ENCODE measurements at places on chromosomes 11 and 22. TPM values are rescaled to one million over a fixed set of nuclear protein-coding genes. Genes with fewer than 3 reads are reported as not detected.

Gene OR4X2
- total RNA-seq = not detected

Gene VSIG2
- not detected for total RNA-seq

Gene PGR
- total RNA-seq = 0.10 TPM

Gene DGCR6
- 24.4 TPM for total RNA-seq

Gene TRIM22
- total RNA-seq = 13.4 TPM

Gene GUCY1A2
- total RNA-seq = 25.6 TPM

Gene RAG2
- total RNA-seq = 0.21 TPM

Gene TRPM5
- 0.41 TPM for total RNA-seq
